ENCODE measurements at places on chromosomes 2 and 18.

GRCh38 chr18:78905334-78905733 is 74.3 kb upstream of the SALL3 start:
- DNase-seq, result no peak

DNA sequence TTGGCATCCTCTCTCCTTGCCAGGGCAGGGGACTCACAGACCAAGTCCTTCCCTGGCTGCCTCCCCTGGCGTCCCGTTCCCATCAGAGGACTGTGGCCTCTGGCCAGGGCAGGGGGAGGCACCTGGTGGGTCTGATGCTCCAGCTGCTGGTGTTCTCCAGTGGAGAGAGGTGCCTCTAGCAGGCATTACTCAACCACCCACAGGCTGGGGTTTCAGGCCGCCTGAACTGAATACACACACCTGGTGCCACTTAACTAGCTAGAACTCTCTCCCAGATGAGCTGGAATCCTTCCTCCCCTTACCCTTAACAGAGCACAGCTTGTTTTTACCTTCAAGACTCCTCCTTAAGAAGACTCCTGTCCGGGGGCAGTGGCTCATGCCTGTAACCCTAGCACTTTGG is 37.7 kb upstream of the CNGA3 start:
- no peak for DNase-seq

DNA sequence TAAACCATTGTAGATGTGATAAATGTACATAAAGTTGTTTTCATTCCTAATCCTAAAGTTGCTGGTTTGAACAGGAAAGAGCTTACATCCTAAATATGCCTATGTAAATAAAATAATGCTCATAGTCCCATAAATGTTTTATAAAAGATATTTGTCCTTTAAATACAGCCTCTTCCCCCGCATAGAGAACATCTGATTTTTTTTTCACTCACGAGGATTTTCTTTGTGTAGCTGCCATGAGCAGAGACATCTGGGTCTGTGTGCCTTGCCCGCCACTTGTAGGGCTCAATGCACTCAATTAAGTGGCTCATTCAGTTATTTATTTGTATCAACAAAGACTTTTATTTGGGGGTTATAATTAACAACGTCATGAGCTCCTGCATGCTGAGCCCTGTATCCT is 72.8 kb downstream of the SOWAHC start:
- no peak for DNase-seq

- no peak for DNase-seq
These were observed 23.2 kb upstream of the KDM3A start for GRCh38 chr2:86417961-86418360.

DNA sequence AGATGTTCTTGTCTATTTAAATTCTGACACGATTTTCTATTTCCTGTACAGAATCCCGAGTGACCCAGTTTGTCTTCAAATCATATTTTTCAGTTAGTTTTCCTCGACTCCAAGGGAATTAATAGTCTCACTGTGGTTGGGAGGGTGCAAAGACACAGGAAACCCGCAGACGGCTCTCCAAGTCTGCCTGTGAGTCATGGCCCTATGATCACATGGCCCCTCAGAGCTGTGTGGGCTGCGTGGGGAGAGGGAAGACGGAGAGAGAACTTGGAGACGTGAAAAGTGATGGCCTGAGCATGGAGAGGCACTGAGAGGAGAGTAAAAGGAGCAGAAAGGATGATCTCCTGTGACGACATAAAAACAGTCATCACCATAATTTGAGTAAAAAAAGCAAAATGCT is 989.9 kb downstream of the DCDC2C start:
- DNase-seq, result no peak

DNA sequence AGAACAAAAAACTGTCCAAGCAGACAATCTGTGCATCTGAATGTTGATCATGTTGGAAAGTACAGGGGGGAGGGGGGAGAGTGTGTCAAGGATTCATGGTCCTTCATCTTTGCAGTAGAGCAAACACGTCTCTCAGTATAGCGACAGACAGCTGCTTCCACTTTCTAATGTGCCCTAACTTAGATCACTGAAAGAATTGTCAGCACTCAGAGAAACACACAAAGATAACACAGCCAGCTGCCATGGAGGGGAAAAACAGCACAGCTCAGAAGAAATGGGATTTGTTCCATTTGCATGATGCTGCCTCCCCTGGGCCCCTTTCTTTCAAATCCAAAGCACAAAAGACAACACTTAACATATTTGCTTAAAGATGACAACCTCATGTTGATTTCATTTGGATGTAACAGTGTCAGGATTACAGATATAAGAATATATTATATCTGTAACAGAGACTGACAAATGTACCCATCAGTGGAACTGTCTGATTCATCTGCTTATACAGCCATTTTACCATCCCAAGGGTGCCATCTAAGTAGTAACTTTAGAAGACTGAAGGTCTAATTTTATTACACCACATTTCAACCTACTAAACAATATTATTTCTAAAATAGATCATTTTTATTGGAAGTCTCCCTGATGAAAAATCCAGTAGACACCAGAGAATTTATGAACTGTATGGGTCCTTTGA is 17.7 kb downstream of the FIGN start:
- no peak for DNase-seq

GRCh38 chr2:102355526-102356380 is at the start of gene IL18R1:
Gene IL18R1, plus strand, starts transcription at chr2:102355796. Its CDS starts 6,865 bp downstream, at chr2:102362661.
- peak; percentile 87 for DNase-seq

DNA sequence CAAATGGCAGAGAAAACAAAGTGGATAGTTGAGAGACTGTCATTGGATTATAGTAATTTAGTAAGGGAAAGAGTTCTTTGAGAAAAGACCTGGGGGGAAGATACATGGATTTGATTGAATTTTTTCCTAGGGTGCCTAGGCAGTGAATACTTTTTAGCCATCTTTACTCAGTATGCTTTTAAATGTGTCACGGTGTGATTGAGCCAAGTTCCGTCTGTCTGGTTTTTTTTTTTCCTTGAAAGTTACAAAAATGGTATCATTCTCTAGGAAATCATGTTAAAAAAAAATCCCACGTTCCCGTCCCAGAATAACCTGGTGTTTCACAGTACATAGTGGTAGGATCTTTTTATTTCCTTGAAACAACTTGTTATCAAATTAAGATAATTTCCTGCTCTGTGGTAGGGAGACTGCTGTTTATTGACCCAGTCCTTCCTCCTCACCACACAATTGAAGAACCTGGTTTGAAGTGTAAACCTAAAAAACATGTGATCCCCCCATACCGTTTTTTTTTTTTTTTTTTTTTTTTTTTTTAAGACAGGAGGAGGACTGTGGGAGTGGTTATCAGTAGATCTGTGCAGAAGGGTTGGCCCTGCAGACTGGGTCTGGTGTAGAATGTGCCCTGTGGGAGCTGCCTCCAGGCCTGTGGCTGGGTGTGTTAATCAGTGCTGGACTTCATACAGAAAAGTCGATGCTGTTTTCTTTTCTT is 55.1 kb downstream of the DGKD start:
- DNase-seq, result no peak

DNA sequence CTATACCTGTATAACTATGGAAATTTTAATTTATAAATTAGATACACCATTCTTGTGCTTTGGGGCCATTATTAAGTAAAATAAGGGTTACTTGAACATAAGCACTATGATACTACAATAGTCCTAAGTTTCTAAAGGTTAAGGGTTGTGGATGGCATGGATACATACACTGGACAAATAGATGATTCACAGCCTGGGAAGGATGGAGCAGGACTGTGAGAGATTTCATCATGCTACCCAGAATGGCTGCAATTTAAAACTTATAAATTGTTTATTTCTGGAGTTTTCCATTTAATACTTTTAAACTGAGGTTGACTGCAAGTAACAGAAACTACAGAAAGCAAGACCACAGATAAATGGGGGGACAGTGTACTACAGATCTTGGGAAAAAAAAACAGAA is 295.8 kb upstream of the ZNF804A start:
- DNase-seq, result no peak

DNA sequence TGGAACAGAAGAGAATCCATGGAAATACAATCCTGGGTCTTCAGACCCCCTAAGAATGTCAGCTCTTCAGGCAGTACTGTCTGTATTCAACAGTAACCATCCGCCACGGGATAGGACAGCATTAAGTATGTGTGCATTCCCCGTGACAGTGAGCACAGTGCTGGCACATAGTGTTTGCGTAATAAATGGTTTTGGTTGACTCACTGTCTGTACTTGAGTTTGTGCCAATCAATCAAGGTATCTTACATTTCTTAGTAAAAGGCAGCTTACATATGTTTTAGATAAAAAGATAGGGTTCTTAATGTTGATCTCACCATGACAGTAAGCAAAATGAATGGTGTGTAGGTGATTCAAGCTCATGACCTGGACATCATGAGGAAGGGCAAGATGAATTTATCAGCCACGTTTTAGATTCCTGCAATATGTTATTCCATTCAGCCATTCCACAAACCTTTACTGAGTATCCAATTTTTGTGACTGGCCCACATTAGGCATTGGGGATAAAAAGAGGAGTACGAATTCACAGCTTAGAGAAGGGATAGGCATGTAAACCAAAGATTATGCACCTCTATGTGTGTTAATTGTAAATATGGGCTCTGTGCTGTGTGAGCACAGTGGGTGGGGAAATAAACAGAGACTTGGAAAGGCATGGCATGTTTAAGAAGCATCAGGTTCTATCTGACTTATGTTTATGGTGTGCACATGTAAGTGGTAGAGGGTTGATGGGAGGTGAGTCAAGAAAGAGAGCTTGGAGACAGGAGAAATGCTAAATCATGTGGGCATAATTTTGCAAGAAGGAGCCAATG is 258.8 kb downstream of the SLC8A1 start:
- DNase-seq, result no peak

DNA sequence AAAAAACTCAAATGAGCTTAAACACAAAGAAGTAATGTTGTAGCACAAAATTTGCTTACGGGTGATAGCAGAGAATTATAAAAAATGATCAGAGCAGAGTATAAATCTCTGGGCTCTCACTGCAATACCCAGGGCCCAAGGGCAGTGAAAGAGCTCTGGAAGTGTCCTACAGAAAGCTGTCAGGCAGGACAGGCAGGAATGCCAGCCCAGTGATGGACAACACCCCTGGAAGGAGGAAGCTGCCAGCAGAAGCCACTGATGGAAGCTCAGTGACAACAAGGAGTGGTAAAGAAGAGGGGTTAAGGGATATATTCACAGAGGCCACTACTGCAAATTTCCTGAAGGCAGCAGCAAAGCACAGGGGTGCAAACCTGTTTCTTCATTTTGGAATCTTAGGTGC is 214.9 kb downstream of the L3MBTL4 start:
- no peak for DNase-seq

- DNase-seq, result no peak
These were observed 533.8 kb downstream of the FBXO15 start for GRCh38 chr18:73613706-73614340.

DNA sequence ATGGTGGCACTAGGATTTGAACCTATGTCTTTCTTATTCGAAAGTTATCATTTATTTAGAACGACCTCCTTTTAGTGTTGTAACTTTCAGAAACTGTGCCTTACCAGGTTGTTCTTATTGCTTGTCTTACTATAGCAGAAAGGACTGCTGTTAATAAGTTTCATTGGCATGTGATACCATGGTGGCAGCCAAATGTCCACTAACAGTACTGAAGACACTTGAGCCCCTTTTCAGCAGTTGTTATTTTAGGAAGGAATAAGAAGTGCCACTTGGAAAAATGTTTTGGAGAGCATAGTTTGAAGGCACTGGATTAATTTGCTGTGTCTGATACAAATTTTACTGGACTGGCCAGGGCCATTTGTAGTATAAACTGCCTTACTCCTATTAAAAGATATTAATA is 37.7 kb downstream of the CEP192 start:
- no peak for DNase-seq
